AG08395 (cell line): ENCODE measurements at places on chromosomes 5 and 9.

DNA sequence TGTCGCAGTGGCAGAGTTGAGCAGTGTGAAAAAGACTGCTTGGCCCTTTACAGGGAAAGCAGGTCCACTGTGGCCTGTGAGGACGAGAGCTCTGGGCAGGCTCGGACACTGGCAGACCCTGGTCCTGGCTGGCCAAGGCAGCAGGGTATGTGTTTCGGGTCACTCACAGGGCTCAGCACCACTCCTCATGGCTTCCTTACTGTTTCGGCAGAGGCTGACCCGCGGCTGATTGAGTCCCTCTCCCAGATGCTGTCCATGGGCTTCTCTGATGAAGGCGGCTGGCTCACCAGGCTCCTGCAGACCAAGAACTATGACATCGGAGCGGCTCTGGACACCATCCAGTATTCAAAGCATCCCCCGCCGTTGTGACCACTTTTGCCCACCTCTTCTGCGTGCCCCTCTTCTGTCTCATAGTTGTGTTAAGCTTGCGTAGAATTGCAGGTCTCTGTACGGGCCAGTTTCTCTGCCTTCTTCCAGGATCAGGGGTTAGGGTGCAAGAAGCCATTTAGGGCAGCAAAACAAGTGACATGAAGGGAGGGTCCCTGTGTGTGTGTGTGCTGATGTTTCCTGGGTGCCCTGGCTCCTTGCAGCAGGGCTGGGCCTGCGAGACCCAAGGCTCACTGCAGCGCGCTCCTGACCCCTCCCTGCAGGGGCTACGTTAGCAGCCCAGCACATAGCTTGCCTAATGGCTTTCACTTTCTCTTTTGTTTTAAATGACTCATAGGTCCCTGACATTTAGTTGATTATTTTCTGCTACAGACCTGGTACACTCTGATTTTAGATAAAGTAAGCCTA, 15.7 kb downstream of the SQSTM1 start:
- DNase-seq: no peak

DNA sequence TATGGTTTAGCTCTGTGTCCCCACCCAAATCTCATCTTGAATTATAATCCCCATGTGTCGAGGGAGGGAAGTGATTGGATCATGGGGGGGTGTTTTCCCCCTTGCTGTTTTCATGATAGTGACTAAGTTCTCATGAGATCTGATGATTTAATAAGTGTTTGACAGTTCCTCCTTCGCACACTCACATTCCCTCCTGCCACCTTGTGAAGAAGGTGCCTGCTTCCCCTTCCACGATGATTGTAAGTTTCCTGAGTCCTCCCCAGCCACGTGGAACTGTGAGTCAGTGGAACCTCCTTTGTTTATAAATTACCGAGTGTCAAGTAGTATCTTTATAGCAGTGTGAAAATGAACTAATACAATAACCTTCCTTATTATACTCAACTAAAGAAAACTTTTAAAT, 24.3 kb upstream of the TEX10 start:
- no peak for DNase-seq

- peak; percentile 68 for DNase-seq
These were observed 53.7 kb downstream of the ZNF462 start for GRCh38 chr9:106916466-106917235.

DNA sequence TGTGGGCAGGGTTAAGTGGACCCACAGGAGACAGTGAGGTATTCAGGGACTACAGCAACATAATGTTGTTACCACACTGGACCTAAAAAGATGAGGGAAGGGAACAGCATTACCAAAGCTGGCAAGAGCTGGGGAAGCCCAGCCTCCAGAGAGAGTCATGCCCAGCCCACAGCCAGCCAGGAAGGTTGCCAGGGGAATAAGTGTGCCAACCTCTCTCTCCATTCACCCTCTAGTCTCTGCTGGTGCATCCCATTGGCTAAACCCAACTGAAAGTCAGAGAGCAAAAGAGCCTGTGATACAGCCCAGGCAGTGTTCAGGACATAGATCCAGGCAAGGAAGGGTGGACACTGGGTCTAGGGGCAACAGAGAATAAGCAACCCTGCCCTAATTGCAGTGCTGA, 35.8 kb upstream of the AFAP1L1 start:
- DNase-seq: no peak

GRCh38 chr5:124658867-124659557, 87.4 kb downstream of the ZNF608 start:
- DNase-seq: no peak
